ENCODE measurements at places on chromosomes 11 and 22.

DNA sequence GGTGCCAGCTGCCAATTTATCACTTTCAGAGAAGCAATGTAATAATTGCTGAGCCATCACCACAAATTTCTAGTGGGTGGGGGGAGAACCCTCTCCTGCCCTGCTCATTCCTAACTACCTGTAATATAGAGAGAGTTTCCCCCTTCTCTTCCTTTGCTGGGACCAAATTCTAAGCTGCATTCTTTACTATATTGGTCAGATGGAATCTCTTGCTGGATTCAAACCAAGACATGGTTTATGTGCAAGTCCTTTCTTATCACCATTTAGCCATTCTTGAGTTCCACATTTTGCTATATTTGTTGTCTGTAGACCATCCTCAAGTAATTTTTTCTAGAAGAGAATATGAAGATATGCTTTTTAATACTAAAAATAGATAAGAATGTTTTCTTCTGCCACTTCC lies 452.1 kb downstream of the MN1 start:
- no peak for DNase-seq

- DNase-seq = no peak
Observed at GRCh38 chr22:25196326-25196725, 3.3 kb upstream of the CRYBB3 start.

GRCh38 chr11:67384851-67385366 lies 6.9 kb upstream of the RAD9A start:
- DNase-seq = no peak

- DNase-seq = no peak
Observed at GRCh38 chr22:38835888-38836301, 7.9 kb downstream of the NPTXR start.

DNA sequence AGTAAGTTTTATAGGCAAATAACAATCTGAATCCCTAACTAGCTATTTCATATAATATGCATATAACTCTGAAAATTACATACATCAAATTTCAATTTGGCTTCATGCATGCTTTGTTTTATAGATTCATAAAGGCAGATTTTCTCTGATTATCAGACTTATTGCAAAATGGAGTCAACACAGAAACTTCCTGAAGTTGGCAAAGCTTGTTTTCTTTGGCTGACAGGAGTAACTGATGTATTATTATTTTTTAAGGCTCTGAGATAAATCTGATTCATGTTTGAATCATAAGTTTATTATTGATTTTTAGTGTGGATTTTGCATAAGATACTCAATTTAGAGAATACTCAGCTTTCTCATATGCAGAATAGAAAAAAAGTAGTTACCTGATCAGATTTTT lies 356.3 kb upstream of the CCDC90B start:
- no peak for DNase-seq

DNA sequence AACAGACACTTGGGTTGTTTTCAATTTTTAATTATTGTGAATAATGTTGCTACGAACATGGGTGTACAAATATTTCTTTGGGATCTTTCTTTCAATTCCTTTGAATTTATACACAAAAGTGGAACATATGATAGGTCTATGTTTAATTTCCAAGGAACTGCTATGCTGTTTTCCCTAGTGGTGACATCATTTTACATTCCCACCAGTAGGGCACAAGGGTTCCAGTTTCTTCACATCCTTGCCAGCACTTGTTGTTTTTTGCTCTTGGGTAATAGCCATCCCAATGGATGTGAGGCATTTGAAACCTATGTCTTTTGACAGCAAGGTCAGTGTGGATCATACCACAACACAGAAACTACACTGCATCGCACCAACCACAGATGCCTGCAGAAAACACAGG lies 41.8 kb upstream of the SCN3B start:
- DNase-seq = no peak

GRCh38 chr22:47092896-47093311 lies 330.5 kb downstream of the TBC1D22A start:
- no peak for DNase-seq

All from ureter (tissue), 1 donor.